T-helper 22 cell (primary cell): ENCODE measurements at places on chromosomes 2 and 18.

GRCh38 chr2:69781321-69782248, 39.7 kb downstream of the ANXA4 start:
- DNase-seq = no peak

DNA sequence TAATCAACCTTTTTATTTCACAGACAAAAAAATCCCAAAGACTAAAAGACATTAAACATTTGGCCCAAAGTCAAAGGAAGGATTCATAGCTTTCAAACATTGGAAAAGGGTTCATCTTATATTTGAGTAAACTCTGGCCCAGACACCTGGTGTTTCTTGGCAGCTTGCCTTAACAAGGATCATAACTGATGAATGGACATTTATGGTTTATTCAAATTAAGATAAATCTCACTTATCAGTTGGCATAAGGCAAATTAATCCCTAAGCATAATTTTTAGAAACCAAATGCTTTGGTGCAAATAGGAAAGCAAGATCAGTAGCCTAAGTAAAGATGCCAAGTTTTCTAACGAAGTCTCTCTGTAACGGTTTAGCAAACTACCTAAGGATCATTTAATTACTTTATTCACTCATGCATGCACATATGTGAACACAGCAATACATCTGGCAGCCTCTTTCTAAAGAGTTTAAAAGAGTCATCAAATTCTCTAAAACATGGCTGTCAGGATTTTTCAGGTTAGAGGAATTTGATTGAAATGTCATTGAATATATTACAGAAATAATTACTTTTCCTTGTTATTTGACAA, 323.4 kb upstream of the RBMS1 start:
- no peak for DNase-seq

DNA sequence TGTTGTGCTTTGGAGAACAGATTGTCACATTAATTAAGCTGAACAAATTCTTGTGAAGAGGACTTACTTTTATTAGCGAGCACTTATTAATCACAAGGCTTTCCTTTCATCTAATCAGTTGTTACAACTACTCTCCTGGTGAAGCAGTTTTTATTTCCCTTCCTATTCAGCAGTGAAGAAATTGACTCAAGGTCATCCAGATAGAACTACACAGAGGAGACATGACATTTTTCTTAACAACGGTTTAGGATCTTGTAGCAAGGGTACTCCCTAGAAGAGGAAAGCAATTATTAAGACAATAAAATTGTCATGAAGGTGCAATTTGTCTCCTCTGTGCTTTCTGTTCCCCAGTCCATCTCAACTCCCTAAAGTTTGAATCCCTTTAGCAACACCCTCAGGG, 61.3 kb downstream of the POLE4 start:
- no peak for DNase-seq

DNA sequence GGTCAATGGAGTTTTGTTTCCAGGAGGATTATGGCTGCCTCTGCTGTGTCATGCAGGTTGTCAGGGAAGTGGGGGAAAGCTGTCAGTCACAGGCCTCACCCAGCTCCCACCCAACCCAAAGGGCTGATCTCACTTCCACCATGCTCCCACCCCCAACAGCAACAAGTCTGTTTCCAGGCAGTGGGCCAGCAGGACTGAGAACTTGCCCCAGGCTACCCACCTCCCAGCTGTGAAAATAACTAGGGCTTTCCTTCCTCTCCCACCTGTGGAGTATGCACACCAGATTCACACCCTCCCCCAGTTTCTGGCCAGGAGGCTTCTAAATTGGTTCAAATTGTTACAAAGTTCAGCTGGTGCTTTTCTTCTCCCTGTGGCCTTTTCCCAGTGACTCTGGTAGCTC, 95.6 kb upstream of the ACVR1 start:
- no peak for DNase-seq

- DNase-seq = no peak
Measured at GRCh38 chr18:24198461-24198860, 59.6 kb downstream of the CABYR start.

GRCh38 chr18:10006311-10006893, 92.6 kb downstream of the VAPA start:
- DNase-seq = no peak

DNA sequence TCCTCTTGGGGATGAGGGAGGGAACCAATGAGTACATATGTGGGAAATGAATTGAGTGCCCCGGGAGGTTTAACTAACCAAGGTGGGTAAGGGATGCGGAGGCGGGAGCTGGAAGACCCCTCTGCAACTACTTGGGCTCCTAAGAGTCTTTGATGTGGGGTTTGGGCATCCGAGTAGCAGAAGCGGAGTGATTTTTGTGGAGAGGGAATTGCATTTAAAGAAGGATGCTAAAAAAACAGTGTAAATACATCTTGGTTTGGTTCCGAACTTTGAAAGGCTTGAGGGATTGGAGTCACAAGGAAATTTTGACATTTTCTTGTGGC, 215.7 kb downstream of the MCFD2 start:
- DNase-seq = no peak

- DNase-seq = no peak
Measured at GRCh38 chr2:10794876-10795275, 17.7 kb downstream of the PDIA6 start.

- no peak for DNase-seq
Measured at GRCh38 chr2:151946899-151947812, 118.9 kb upstream of the ARL5A start.

GRCh38 chr2:27007416-27008374, 25.1 kb upstream of the TMEM214 start:
- DNase-seq = no peak

DNA sequence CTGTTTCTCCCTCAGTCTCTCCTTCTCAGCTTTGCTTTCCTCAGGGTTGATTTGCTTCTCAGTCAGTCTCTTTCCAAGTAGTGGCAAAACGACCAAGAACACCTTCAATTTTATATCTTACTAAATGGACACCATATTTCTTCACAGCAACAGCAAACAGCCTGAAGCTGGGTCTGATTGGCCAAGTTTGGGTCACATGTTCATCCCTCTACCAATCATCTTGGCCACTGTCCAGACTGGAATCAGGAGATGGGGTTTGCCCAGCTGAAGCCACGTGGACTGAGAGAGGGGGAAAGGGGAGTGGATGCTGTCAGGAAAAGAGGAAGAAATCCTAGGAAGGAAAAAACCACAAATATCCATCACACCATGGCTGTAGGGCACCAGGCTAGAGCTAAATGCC, 42.0 kb upstream of the ACMSD start:
- no peak for DNase-seq

- no peak for DNase-seq
Measured at GRCh38 chr2:204686406-204686805, 141.1 kb downstream of the PARD3B start.

GRCh38 chr2:26752656-26753055, 11.4 kb upstream of the SLC35F6 start:
- DNase-seq = no peak

DNA sequence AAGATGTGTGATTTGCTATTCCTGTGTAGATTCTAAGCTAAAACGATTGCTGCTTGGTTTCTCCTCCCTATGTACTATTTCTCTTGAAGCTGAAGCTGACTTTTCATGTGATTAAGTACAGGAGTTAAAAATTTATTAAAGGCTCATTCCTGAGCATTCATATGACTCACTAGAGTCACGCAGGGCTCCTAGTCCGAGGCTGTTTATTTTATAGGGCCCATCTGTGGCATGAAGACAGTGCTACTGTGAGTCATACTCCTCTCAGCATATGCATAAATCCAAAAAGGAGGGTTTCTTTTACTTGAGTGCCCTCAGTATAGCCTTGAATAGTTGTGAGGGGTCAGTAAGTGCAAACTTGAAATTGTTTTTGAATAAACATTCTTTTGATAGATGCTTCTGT, 378.8 kb downstream of the PTPRM start:
- DNase-seq = no peak

DNA sequence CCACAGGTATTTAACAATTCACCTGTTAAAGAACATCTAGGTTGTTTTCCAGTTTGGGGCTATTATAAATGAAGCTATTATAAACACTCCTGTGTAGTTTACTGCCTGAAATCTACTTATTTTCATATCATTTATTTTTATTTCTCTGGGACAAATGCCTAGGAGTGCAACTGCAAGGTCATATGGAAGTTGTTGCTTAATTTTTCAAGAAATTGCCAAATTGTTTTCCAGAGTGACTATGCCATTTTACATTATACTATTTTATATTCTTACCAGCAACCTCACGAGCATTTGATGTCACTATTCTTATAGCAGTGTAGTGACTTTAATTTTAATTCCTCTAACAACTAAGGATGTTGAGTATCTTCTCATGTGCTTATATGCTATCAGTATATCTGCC, 298.4 kb downstream of the EXOC6B start:
- DNase-seq = no peak

DNA sequence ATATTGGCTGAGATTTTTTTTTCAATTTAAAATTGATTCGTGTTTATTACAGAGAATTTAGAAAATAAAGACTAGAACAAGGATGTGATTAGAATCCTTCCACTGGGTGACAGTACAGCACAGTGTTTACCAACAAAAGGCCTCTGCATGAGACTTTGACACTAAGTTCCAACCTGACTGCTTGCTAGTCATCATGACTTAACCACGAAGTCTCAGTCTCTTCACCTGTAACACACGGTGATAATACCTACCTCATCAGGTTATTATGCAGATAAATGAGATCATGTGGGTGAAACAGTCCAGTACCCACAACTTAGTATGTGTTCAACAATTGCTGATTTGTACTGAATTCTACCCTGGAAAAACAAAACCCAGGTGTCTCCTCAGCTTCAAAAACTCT, 151.2 kb downstream of the STK39 start:
- no peak for DNase-seq

DNA sequence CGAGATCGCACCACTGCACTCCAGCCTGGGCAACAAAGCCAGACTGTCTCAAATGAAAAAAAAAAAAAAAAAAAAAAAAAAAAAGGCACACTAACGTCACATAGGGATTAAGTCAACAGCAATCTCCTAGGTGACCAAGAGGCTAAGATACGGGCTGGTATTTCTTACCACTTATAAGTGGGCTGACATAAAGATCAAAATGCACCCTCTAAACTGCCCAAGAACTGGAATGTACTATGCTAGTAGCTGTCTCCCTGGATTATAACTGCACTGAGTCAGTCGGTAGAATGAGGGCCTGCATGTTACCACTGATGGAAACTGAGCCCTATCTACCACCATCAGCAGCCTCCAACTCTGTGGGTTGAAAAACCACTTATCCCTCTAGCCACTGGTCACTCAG, 80.6 kb downstream of the KLF7 start:
- DNase-seq = no peak

DNA sequence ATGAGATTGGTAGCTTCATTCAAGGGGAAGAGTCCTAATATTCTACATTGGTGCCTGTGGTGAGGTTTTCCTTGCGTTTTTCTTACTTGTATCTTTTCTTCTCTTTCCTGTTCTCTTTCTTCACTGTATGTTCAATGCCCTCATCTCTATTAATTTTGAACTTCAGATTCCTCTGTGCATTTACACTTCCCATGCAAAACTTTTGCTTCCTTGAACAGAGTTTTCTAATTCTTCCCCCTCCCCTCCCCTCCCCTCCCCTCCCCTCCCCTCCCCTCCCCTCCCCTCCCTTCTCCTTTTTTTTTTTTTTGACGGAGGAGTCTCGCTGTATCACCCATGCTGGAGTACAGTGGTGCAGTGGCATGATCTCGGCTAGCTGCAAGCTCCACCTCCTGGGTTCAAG, 388.3 kb downstream of the LRRTM1 start:
- no peak for DNase-seq

DNA sequence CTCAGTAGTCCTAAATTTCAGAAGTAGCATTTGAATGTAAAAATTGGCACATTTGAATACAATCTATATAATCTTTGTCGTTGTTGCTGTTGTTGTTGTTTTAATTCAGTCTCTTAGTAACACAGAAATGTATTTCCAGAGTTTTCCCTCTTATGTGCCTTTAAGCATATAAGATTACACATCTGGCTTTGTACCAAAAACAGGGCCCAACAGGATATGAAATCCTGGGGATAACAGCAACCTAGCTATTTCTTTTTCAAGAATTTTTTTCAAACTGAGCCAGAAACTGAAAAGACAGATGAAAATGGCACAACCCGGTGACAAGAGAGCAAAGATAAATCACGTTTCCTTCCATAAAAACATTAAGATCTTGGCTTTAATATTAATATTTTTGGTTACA, 906.7 kb downstream of the NRXN1 start:
- DNase-seq = no peak

- DNase-seq = no peak
Measured at GRCh38 chr2:208466151-208466919, 59.7 kb downstream of the PTH2R start.

DNA sequence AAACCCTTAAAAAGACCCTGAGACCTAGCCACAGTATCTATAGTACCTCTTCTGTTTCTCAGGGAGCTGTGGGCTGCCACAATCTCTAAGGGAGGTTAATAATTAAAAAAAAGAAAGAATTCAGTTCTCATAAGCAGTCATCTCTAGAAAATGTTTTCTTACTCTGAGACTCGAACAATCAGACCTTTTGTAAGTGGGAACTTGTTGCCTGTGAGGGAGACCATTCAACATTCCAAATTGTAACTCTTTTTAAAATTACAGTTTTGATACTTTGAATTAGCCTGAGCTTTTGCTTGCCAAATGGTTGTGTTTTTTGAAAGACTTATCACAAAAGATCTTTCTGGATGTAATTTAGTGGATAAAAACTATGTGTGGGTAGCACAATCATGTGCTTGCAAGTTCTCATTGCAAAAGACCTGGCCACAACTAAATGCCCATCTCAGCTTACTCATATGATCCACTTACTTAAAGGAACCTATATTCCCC, 33.3 kb downstream of the IL1R2 start:
- no peak for DNase-seq

DNA sequence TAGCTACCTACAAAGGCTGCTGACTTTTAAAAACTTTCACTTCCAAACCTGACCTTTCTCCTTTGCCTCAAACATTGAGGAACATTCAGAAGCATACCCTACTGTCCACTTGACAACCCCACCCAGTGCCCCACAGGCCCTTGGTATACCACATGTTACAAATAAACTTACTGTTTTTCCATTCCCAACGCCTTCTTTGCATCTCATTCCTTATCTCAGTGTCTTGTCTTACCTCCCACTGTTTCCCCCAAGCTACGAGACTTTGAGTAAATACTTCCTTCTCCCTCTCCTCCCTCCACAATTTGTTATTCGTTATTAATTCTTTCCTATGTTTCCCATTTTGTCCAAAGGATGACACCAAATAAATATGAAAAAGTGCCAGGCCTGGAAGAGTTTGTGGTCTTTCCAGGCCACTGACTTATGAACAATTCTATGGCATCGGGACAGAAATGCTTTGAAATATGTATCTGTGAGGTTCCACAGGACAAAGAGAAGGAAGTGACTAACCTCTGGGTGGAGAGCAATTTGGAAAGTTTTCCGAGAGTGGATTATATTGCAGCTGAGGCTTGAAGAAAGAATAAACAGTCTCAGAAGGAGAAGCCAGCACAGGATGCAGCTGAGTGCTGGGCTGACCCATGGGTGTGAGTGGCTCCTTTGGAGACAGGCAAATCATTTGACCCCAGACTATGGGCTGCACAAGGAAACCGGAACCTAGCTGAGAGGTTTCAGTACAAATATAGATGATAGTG, 409.0 kb downstream of the LPIN1 start:
- no peak for DNase-seq
